ENCODE measurements at places on chromosomes 16 and 17. TPM values are rescaled to one million over a fixed set of nuclear protein-coding genes. Genes with fewer than 3 reads are reported as not detected.

DNA sequence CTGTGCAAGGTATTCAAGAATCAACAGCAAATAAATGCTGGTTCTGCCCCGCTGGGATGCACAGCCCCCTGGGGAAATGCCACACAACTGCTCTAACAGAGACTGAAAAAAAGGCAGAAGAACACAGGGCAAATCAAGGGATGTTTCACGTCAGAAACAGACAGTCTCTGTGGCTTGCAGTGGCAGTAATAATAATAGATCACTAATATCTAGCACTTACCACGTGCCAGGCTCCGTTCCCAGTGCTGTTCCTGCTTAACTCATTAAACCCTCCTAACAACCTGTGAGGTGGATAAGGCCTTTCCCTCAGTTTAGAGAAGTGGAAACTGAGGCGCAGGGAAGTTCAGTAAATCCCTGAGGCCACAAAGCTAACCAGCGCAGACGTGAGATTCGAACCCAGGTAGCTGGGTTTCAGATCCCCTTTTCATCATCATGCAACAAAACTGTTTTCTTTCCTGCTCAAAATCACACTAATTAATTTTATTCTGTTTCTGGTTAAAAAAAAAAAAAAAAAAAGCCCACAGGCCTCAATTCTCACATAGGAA, 36.7 kb downstream of the ARHGAP17 start:
- no peak for DNase-seq

DNA sequence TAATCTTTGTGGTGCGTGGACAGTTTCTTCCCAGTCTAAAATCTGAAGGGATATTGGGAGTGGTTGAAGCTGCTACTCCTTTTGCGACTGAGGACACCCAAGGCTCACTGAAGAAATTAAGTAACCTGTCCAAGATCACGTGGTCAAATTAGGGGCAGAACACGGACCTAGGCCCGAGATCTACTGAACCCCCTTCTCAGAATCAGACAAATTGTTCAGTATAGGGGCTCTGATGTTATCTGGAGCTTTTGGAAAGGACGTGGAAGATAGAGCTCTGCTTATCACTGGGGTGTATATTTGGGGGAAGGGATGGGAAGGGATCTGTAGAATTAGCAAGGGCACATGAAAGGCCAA, 857 bp downstream of the TANGO6 start:
- DNase-seq = no peak

TMEM98 gene
- 212 TPM for polyA plus RNA-seq

SHISA9 gene
- 5.2 TPM for polyA plus RNA-seq

GRCh38 chr17:64202683-64203344, 60.2 kb downstream of the TEX2 start:
- no peak for DNase-seq

HLF gene
- 5.3 TPM for polyA plus RNA-seq
